ENCODE measurements at places on chromosomes 2 and 18.

DNA sequence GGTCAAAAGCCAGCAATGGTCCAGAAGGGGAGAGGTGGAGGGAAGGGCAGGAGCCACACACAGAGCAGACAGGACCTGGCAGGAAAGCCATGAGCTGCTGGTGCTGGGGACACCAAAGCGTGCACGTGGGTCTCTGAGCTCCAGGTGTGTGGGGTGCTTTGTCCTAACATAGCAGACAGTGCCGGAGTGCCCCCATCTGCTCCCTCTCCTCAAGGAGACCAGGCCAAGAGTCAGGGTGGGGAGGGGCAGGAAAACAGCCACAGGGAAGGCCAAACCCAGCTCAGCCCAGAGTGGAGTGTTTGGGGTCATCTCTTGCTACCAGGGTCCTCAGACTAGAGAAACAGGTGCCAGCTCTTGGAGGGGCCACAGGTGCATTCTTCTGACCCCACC, 4.2 kb upstream of the GPC1 start:
- no peak for DNase-seq

GRCh38 chr2:101733257-101733993, 35.9 kb downstream of the MAP4K4 start:
- DNase-seq, result no peak

DNA sequence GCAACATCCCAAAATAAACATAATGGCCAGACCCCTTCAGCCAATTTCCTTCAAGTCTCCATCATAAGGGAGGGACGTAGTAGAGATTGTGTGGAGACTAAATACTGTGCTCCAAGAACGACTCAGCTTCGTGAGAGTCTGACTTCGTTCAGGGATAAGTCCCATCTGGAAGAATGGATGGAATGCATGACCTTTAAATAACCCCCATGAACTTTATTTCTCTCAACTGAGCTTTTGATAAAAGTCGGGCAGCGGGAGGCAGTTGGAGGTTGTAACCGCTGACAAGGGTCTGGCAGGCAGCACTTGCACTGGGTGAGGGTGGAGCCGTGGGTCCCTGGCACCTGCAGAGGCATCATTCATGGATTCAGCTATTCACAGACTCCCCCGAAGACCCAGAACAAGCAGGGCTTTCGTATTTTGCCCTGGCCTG, 115.9 kb downstream of the ZFP36L2 start:
- no peak for DNase-seq

DNA sequence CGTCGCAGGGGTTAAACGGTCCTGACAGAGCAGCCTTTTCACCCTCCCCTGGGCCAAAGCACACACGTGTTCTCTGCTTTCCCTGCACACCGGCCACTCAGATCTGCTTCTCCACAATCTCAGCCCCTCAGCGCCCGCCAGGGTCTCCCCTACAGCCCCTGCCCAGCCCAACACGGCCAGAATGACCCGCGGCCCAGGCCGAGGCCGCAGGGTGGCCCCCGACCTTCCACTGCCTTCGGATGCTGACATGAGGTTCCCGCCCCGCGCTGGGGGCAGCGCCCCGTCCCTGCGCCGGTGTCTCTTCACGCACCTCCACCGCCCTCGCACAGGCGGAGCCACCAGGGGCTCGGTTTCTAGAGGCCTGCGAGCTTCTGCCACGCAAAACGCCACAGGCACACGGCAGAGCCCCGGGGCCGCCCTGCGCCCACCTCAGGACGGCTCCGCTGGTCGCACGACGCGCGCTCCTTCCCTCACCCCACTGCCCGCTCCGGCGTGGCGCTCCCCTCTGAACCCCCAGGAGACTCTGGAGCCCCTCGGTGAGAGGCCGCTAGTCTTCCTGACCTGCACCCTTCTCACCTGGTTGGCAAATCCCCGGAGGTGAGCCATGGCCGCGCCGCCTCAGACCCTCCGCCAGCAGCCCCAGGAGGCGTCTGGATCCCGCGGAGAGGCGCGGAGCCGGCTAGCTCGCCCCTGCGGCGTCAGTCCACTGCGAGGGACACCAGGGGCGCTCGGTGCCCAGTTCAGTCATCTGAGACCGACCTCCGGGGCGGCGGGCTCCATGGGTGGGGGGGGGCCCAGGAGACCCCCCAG, 749 bp downstream of the STK25 start:
- DNase-seq, result no peak

GRCh38 chr2:37737507-37737906, 66.1 kb upstream of the CDC42EP3 start:
- no peak for DNase-seq

DNA sequence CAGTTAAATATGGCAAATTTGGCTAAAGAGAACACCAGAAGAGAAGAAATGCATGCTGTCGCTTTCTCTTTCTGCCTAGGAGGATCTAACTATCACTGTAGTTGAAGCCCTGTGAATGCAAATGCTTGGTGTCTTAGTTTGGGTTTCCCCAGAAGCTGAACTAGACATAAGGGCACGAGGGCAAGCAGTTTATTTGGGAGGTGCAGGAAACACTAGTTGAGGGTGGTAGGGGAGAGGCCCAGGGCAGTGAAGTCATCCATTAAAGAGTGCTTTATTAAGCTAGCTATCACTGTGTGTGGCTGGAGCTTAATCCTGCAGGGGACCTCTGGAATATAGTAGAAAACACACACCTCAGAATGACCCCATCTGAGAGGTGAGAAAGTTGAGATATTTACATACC, 639.8 kb upstream of the ZEB2 start:
- DNase-seq, result no peak

DNA sequence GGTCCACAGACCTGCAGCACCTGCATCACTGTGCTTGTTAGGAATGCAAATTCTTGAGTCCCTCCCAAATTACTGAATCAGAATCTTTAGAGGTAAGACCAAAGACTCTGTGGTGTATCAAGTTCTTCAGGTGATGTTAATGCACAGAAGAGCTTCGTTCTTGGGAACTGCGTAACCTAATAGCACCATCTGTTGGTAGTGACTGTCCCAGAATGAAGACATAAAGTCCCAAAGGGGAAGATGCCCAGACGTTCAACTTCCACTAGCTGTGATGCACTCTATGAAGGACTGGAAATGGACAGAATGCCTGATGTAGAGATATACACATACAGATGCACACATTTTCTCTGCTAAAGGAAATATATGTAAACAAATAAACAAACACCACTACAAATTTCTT, 576.0 kb downstream of the LRP1B start:
- no peak for DNase-seq

DNA sequence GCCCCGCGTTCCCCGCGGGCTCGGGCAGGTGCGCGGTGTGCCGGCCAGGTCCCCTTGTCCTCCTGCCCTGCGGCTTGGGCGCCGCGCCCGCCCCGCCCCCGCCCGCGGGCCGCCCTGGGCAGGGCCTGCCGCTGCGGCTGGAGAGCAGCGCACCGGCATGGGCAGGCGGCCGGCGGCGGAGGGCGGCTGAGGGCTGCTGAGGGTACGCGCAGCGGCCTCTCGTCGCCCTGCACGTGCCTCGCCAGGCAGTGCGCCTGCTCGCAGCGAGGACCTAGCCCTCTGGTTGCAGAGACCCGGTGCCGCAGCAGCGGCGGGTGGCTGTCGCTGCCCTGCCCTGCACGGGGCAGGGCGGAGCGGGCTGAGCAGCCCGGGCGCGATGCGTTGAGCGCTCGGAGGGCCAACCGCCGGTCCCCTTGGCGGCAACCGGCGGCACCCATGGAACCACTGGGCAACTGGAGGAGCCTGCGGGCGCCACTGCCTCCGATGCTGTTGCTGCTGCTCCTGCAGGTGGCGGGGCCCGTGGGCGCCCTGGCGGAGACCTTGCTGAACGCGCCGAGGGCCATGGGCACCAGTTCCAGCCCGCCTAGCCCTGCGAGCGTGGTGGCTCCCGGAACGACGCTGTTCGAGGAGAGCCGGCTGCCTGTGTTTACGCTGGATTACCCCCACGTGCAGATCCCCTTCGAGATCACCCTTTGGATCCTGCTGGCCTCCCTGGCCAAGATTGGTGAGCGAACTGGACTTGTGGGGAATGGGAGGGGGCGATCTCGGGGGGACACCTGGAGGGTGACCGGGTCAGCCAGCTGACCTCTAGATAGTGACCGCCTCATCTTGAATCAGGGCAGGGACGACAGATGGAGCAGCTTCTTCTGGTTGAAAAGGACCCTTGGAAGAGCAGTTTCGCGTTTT, at the start of gene SLC9A2:
Gene SLC9A2 (plus strand): TSS at position 140 of the 906 bp plus-strand sequence. CDS start 296 bp downstream, at position 436.
- no peak for DNase-seq

- DNase-seq, result no peak
These were observed 392.1 kb downstream of the TDRD15 start for GRCh38 chr2:21515903-21516302.

GRCh38 chr2:230205721-230206120, 14.1 kb downstream of the SP110 start:
- DNase-seq, result no peak

- DNase-seq, result no peak
These were observed 31.0 kb upstream of the CCDC93 start for GRCh38 chr2:118044854-118045253.

- DNase-seq, result no peak
These were observed 129.3 kb downstream of the METTL4 start for GRCh38 chr18:2442006-2442405.

- no peak for DNase-seq
These were observed 41.8 kb downstream of the TTC32 start for GRCh38 chr2:19860022-19860421.

DNA sequence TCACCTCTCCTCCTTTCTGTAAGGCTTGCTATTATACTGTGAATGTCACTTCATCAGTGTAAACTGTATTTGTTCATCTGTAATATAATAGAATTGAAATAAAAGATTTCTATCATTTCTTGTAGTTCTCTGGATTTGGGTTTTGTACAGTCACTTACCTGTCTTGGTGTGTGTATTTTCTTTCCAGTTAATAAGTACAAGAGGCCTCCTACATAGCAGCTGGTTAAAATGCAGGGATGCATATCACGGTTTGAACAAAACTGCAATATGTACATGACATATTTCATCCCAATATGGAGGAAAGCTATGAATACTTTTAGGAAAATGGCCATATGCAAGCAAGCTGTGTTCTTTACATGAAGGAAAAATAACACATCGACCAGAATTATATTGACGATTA, 5.4 kb upstream of the STAT1 start:
- DNase-seq, result no peak

GRCh38 chr18:36504928-36505327, 207.4 kb downstream of the FHOD3 start:
- no peak for DNase-seq

DNA sequence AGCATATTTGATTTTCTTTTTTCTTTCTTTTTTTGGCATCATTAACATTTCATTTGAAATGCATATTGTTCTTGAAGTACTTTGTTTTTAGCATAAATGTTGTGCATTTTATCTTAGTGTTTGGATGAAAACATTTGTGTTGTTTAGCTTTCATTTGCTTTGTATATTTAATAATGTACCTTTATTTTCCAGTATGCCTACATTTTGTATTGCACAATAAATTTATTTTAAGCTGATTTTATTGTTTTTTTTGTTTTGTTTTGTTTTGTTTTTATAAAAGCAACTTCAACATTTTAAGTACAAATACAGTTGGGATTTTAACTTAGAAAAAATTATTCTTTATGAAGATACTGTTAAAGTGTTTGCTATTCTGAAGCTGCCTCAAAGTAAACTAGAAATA, 54.4 kb downstream of the GLS start:
- no peak for DNase-seq

DNA sequence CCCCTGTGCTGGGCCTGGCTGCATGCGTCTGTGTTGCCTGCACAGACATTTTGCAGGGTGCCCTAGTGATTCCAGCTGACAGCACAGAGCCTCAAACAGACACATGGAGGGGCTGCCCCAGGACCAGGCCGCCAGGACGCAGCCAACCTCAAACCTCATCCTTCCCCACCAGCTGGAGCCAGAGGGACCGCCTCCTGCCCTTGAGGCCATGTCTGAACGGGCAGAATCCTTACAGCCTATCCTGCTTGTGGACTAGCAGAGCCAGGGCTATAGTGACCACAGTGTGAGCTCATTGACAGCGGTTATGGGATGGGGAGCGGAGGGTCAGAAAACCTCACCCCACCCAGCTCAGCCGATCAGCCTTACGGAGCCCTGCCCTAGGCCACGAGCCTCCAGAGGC, 22.4 kb downstream of the ODC1 start:
- no peak for DNase-seq

GRCh38 chr18:5893956-5894610, 1.2 kb downstream of the TMEM200C start:
- no peak for DNase-seq

DNA sequence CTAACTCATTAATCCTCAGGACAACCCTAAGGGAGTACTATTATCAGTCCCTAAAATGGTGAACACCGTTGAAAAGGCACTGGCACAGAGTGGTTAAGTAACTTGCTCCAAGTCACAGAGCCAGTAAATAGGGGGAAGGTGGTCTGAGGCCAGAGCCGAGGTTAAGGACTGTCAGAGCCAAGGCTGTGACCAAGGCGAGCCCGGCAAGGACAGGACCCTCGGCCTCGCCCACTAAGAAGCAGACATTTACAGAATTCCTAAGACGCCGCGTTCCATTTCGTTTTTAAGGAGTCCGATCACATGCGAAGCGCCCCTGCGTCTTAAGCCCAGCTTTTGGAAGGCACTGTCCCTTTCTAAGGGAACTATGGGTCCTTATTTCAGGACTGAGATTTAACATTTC, 1.1 kb downstream of the PDIA6 start:
- DNase-seq, result no peak

DNA sequence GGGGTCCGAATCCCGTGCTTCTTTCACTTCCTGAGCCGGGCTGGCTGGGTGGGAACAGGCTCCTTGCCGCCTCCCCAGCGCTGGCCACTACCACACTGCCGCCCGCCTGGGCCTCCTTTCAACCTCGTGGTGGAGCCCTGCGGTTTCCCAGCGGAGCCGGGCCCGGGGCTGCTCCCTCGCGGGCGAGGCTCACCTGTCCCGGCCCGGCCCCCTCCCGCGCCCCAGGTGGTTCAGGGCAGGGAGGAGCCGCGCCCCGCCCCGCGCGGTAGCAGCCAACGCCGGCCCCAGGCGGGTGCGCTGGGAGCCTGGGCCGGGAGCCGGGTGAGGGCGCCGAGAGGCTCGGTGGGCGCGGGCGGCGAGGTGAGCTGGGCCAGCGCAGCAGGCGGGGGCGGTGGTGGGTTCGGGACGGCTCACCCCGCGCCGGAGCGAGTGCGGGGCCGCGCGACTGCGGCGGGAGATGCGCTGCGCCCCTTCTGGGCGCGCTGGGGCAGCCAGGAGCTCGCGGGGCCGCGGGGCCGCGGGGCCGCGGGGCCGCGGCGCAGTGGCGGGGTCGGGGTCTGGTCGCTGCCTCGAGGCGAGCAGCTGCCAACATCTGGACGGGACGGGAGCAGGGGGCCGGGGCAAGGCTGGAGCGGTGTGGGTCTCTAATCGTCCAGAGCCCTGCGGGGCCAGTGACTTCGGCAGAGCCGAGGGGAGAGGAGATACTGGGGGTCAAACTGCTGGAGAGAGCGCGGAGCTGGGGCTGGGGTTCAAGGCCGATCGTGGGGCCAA, at the start of gene LYPD6B:
Gene LYPD6B (plus strand): TSS at position 258 of the 771 bp plus-strand sequence. CDS start 92,250 bp downstream, outside the sequence.
- DNase-seq, result no peak

DNA sequence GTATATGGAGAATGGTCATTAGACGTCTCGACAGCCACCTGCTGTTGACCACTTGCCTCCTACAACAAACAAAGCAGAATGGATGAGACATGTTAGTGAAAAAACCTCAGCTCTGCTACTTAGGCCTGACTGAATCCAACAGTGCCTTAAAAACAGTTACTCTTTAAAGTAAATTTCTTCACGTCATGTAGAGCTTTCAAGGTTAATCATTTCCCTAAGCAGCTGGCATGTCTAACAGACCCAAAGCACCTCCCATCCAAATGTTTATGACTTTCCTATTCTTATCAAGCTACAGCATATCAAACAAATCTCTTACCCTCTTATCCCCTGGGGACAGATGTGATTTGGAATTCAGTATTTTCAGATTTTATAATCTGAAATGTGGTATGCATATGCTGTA, 75.6 kb upstream of the ITGB6 start:
- no peak for DNase-seq

Measured in T-helper 1 cell (primary cell).